ENCODE measurements at places on chromosomes 11 and 22.
A peak's percentile ranks its signal among the peaks of the same experiment; 100 is the strongest.

GRCh38 chr22:37599153-37599552, 9.5 kb upstream of the GGA1 start:
- DNase-seq, result no peak

DNA sequence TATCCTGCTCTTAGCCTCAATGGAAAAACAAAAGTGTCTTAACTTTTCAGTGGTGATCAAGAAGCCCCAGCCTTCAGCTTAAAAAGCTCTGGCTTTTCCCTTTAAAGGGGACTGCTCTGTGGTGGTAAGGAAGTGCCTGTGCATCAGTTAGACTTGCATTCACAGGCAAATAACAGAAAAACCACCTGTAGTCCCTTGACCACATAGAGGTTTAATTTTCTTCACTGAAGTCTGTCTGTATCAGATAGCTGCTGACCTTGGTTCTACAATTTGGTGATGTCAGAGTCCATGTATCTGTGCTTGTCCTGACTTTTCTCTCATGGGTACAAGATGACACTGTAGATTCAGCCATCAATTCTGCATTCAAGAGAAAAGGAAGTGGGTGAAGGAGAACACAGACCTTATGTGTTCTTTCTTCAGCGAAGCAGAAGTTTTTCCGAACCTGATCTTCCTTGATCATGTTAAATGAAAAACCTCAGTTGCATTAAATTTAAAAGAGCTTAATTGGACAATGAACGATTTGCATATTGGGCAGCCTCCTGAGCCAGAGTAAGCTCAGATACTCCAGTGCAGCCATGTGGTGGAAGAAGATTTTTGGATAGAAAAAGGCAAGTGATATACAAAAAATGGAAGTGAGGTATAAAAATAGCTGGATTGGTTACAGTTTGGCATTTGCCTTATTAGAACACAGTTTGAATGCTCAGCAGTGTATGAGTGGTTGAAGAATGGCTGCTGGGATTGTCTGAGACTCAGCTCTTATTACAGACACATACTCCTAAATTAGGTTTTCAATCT, 43.2 kb upstream of the RDX start:
- no peak for DNase-seq

DNA sequence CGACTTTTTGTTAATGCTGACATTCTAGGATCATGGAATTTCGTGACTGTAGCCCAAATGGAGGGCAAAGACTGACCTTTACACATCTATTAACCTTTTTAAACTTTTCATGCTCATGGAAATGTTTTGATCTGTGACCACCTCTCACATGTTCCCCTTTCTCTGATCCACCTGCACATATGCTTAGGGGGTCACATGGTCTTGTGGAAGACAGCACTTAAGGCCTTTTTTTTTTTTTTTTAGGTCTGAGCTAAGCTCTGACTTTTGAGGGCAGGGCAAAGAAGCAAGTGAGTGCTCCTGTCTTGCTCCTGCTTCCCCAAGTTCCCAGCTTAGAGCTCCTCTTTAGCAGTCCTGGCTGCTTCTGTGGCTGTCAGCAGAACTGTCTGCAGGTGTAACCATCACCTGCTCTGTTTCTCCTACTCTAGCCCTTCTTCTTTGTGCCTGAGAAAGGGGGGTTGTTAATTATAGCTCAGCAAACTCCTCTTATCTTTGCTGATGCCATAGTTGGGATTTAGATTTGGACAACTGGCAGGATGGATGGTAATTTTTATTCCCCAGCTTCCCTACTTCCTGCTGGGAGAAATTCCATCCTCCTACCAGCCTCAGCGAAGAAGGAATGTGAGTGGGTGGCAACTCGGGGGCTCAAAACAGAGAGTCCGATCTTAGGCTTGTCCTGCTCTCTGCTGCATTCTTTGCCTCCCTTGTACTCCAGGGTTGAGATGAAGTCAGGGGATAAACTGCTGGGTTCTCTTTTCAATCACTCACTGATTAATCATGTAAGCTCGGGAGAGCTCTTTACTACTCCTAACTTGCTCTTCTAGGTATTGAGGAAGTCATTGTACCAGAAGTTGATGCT, 64.4 kb downstream of the GRAMD1B start:
- no peak for DNase-seq

GRCh38 chr11:44357711-44358110, 47.8 kb upstream of the ALX4 start:
- no peak for DNase-seq

DNA sequence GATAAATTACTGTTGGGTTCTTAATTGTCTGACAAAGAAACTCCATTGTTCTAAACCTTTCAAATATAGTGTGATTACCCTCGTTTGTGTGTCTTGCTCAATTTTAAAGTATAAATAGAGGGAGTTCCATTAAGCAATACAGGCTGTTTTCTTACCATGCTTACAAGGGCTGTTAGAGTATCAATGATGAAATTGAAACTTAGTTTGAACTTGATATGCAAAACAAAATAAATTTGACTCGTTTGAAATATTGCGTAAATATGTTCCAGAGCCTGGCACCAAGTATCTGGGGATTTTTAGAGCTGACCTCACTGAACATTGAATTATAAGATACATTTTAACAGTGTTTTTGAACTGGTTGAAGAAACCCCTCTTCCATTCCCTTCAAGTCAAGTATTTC, 31.7 kb downstream of the TEAD1 start:
- DNase-seq, result peak; percentile 45

DNA sequence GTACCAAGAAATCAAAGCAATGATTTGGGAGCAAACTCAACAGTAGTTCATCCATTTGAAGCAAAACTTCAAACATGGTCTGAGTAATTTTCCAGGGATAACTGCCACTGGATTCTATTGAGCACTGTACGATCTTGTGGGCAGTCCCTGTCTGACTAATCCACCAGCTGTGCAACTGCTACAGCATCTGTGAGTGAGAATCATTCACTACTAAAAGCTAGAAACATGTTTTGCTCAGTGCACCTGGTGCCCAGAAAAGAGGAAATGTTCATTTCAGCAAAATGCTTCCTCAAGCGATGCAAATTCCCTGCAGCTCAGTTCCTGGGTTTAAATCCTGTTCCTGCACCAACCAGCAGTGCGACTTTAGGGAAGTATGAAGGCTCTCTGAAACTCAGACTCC, 1077.9 kb downstream of the DLG2 start:
- DNase-seq, result peak; percentile 46

GRCh38 chr11:16780698-16781550, 42.5 kb downstream of the C11orf58 start:
- no peak for DNase-seq

DNA sequence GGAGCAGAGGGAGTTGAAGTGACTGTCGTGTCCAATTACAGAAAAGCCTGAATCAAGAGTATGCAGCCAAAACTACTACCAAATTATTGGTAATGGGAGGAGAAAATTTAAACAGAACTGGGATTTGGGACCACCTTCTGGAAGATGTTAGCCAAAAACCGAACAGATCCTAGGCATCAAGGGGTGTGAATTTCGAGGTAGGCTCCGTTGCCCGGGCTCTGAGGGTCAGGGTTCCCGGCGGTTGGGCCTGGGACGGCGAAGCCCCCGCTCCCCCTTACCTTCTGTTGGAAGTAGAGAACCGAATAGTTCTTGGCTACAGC, 313 bp downstream of the PRCP start:
- no peak for DNase-seq

GRCh38 chr11:2534957-2535672, 90.3 kb downstream of the KCNQ1 start:
- no peak for DNase-seq

All from MM.1S (cell line).